ENCODE measurements at places on chromosomes 4 and X. TPM values are rescaled to one million over a fixed set of nuclear protein-coding genes. Genes with fewer than 3 reads are reported as not detected.

The FAAH2 gene
- not detected for total RNA-seq

DNA sequence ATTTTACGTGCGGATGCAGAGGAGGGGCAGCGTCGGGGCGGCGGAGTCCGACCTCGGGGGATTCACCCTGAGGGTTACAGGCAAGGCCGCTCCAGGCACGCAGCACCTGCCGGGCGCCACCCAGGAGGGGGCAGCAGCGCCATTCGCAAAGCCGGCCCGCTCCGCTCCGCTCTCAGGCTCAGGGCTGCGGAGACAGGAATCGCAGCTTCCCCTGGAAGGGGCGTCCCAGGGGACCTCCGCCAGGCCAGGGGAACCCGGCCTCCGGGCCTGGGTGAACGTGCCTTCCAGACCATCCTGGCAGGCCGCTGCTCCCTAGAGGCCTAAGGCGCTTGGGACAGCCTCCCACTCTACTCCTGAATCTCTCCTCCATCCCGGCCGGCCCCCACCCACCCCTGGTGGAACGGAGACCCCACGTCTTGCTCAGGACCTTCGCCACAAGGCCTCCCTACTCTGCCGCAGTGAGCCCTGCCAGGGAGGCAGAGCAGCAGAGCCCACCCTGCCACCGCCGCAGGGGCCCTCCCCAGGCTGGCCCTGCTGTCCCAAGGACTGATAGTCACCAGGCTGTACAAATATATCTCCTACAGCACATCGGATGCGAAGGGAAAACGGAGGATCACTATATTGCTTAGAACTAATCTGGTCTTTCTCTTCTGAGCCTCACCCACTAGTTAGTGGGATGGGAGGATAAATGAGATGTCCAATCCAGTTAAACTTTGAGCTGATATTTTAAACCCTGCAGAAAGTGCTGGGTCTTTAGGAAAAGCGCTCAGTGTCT, 115.0 kb downstream of the SMIM20 start:
- DNase-seq = no peak

- DNase-seq = no peak
These were observed 18.0 kb downstream of the CLCN4 start for GRCh38 chrX:10174810-10175209.

DNA sequence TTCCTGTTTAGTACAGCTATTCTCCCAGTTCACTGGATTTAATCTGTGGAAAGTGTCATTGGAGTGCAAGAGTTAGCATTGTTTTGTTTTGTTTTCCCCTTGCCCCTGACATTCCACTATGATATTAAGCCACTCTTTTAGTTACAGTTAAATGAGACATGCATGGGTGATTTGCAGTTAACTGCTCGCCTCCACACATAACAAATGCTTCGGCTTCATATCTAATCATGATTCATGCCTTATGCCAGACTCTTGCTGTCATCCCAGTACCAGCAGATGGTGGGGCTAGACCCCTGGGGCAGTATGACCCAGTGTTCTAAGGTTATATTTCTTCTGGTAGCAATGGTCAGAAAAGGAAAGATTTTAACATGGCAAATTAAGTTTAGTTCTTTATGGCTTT, 80.1 kb downstream of the RAP1GDS1 start:
- DNase-seq = peak; percentile 86

The CCDC149 gene
- total RNA-seq = 2.2 TPM

DNA sequence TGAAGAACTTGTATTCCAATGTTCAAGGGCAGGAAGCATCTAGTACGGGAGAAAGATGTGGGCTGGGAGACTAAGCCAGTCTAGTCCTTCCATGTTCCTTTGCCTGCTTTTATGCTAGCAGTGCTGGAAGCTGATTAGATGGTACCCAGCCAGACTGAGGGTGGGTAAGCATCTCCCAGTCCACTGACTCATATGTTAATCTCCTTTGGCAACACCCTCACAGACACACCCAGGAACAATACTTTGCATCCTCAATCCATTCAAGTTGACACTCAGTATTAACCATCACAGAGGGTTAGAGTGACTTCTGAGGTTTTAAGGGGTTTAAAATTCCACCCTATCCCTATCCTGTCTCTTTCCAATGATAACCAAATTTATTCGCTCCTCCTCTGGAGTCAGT, 6.5 kb downstream of the HMGN5 start:
- no peak for DNase-seq

The FAM47C gene
- total RNA-seq = not detected

DNA sequence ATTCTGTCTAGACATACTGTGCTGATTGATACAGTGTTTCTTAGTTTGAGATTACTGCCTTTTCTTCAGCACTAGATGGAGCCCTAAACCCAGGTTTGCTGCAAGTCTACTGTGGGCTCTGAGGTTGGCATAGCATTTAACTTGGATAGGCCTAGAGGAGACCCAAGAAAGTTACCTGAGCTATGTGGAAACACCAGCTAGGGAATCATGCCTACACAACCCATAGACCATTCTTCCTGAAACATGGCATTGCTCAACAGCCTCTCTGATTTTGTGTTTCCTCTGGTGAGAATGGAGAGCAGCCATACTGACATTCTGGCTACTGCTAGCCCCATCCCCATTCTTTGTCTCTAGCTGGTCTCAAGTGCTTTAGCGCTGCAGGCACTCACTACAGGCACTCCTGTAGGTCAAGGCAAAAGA, 287.7 kb upstream of the PCDH18 start:
- peak; percentile 54 for DNase-seq

DNA sequence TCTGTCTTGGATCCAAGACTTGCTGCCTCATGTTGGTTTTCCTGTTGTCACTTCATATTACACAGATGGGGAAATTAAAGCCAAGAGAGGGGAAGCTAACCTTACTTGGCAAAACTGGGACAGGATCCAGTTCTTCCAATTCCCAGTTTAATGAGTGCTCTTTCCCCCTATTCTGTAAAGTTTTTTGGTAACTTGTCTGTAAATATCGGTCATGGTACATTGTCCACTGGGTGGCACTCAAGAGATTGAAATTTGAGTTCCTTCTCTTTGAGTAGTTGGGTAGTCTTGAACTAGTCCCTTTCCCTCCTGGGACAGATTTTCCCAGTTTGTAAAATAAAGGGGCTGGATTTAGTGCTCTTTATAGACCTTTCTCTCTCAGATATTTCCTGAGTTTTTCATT, 12.4 kb upstream of the EOLA2 start:
- peak; percentile 53 for DNase-seq

GRCh38 chr4:174314274-174314673, 30.6 kb downstream of the CEP44 start:
- DNase-seq = no peak

Measured in LHCN-M2 (cell line).